ENCODE measurements at places on chromosomes 16 and 17.

DNA sequence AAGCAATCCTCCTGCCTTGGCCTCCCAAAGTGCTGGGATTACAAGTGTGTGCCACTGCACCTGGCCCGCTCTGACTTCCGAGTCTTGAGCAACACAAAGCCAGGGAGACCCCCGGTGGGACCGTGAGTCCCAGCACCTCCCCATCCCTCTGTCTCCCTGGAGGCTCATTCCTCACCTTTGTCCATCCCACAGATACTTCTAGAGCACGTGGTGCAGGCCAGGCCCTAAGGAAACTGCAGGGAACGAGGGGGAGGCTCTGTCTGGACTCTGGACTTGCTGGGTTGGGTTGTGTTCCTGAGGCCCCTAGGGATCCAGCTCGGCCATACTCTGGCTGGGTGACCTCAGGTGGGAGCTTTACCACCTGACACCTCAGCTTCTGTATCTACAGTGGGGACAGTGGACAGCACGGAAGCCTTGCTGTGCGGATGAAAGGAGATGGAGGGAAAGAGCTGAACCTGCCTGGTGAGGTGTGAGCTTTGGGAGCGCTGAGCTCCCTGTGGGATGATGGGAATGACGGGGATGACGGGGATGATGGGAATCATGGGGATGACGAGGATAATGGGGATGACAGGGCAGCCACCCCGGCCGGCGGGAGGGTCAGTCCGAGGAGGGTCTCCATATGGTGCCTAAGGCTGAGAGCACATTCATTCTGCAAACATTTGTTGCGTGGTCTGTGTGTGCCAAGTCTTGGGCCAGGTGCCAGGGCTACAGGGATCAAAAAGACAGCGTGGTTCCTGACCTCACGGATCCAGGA is 26.6 kb downstream of the C16orf74 start:
- no peak for DNase-seq

DNA sequence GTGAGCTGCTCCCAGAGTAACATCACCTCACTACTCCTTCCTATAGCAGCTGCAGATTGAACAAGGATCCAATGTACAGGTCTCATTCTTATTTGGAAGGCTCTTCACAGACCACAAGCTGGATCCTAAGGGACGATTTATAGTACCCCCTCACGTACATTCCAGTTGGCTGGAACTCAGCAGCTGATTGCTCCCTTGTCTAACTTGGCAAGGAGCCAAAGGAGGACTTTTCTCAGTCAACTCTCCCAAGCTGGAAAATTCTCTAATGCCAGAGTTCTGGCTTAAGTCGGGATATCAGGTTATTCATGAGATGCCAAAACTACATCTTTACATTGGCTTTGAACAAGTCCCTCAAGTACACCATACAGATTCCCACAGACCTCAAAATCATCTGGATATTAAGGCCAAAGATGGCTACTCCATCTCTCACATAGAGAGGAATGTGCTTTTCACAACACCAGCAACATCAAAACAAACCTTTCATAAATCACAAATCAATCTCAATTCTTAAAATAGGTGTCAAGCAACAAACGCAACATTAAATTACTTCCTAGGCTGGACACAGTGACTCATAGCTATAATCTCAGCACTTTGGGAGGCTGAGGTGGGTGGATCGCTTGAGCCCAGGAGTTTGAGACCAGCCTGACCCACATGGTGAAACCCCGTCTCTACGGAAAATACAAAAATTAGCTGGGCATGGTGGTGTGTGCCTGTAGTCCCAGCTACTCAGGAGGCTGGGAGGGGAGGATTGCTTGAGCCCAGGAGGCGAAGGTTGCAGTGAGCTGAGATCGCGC is 39.3 kb downstream of the SMG6 start:
- no peak for DNase-seq

GRCh38 chr17:16106161-16106891 is 106.7 kb downstream of the TTC19 start:
- peak; percentile 54 for DNase-seq

DNA sequence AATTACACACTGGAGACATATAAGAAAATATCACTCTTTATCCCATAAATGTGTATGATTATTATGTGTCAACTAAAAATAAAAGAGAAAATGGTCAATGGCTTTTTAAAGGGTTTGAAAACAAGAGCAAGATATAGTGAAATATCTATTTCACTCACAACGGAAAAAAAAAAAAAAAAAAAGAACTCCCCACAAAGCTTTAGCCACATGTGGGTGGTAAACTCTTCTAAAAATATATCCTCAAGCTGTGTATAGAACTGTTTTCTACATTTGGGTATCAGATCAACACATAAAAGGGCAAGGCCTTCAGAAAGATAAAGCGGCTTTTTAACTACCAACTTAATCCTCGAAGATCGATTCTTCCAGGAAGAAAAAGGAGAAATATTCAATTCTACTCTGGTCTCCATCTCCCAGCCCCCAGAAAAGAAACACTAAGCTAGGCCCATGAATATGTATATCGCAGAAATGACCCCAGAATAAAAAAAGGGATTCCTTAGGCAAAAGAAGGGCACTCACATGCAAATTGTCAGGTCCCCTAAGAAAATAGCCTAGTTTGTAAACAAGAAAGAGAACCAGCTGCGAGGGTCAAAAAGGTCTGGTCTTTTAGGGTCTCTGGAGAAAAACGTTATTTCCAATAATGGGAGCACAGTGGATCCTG is 4.4 kb downstream of the LITAF start:
- DNase-seq, result no peak

- no peak for DNase-seq
Measured at GRCh38 chr17:40363111-40363827, 1.3 kb downstream of the GJD3 start.

DNA sequence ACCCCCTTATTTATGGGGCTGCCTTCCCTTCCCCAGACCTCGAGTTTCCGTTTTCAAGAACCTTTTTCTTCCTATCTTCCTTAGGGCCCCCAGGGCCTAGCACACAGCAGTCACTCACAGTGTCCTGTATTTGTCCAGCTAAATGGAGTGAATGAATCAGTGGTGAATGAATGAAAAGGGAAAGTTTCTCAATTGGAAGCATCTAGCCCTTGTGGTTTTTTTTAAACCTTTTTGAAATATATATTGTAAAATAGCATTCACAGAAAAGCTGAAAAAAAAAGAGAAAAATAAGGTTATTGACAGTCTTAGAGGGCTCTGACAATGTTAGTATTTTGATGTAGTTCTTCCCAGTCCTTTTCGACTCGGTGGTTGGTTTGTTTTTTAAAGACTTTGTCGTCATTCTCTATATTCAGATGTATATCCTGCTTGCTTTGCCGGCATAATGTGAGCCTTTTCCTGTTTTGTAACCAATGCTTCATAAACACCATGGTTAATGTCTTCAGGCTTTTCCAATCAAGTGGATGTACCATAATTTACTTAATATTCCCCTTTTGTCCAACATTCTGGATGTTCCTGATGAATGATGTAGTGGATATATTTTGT is 45.3 kb downstream of the RAI1 start:
- no peak for DNase-seq
